ENCODE measurements at places on chromosomes 7 and 10.

GRCh38 chr7:128427289-128427891, 17.6 kb upstream of the IMPDH1 start:
- no peak for DNase-seq

- no peak for DNase-seq
Measured at GRCh38 chr7:25009257-25009656, 29.3 kb upstream of the OSBPL3 start.

DNA sequence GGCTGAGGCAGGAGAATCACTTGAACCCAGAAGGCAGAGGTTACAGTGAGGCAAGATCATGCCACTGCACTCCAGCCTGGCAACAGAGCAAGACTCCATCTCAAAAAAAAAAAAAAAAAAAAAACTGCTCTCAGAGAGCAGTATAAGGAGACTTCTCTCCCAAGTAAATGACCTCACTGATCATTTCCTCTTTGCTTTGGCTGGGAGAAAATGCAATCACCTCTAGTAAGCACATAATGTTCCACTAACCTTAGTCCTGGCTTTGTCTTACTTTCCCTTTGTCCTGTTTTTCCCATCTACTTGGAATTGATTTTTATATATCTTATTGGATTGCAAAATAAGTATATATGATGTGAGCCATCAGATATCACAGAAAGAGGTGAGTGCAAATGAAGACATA, 2.5 kb downstream of the SLC25A13 start:
- DNase-seq, result no peak

- no peak for DNase-seq
Measured at GRCh38 chr10:117960345-117960935, 86.3 kb downstream of the RAB11FIP2 start.

DNA sequence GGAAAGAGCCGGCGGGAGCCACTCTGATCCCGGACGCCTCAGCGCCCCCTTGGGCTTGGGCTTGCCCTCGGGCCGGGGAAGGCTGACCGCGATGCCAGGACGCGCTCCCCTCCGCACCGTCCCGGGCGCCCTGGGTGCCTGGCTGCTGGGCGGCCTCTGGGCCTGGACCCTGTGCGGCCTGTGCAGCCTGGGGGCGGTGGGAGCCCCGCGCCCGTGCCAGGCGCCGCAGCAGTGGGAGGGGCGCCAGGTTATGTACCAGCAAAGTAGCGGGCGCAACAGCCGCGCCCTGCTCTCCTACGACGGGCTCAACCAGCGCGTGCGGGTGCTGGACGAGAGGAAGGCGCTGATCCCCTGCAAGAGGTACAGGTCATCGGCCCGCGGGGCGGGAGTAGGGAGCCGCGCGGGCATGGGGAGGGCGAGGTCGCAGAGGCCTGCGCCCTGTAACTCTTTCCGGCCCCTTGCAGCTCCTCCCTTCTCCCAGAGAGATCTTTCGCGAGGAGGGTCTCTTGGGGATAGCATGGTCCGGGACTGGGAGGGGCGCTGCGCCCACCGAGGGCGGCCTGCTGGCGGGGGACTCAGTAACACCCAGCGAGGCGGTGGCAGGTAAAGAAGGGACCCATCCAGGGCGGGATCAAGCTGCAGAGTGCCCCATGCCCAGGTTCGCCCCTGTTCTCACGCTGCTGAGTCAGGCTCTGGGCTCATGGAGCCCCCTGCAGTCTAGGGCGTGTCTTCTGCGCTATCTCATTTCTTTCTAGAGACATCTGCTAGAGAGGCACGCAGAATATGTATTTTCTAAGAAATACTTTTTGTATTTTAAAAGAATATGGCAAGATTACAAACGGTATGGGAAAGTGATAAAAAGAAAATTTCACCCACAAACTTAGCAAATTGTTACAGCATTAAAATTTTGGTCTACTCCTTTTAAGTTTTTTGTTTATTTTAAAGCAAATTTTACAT, 687 bp downstream of the EPDR1 start:
- no peak for DNase-seq

DNA sequence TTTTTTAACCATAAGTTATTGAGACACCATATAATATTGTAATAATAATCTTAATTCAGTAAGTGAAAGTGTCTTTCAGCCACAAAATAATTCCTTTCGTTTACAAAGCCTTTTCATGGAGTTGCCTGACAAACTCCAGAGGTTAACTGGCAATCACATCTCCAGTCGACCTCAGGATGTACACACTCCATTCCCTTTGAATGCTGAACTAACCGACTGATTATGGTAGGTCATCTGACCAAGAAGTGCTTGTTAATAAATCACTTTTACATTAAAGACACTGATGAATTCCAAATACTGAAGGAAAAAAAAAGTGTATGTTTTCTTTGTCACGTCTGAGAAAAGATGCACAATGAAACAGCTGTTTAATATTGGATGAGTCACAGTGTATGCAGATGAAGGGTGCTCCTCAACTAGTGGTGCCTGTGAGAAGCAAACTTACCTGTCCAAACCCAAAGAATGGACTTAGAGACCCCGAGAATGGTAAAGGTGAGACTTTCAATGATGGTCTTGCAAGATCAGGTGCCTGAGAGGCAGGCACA, 348.1 kb upstream of the VWC2 start:
- DNase-seq, result no peak

DNA sequence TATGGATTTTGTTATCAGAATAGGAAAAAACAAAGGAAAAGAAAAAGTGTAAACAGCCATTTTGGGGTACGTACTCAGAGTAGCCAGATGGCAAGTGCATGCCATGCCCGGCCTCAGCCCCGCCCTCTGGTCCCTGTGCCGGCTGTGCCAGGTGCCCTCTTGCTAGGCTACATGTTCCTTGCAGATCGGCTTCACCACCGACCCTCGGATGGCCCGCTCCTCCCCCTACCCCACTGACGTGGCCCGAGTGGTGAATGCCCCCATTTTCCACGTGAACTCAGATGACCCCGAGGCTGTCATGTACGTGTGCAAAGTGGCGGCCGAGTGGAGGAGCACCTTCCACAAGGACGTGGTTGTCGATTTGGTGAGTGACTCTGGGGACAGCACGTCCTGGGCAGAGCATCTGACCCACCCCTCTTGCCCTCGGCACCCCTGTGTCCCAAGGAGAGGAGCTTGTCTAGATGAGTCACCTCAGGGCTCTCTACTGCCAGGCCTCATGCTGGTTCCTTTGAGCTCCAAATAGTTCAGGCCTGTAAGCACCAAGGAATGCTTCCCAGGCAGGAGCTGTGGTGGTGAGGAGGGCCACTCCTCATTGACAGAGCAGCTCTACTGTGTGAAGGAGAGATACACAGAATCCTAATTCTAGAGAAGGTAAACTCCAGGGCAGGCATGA, 54.9 kb upstream of the ZMIZ2 start:
- no peak for DNase-seq

- DNase-seq, result no peak
Measured at GRCh38 chr10:71272056-71272771, 46.8 kb upstream of the SLC29A3 start.

DNA sequence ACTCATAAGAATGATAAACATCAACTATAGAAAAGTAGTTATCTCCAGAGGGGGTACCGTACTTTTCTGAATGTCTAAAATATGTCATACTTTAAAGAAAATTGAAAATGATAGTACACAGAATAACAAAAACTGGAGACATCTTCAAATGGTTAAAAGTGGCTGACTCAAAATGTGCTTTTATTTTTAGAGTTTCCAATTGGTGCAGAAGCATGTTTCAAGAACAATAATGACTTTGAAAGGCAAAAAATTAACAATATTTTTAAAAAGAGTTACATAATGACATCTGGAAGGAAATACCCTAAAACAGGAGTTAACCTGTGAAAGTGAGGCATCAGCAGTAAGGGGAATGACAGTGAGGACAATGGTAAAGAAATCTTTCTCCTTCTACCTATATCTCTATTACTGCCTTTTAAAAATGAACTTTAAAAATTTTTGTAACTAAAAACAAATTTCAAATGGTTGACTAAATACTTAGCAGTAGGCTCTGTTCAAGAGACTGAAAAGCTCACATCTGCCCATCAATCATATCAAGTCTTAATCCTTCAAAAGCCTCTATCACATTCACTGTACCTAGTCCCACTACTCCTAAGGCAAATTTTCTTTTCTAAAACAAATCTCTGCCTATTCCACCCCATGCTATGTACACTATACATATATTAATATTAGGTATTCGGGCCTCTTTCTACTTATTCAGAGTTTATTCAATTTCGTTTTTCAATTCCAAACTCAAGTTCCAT, 3.0 kb downstream of the ASZ1 start:
- no peak for DNase-seq

DNA sequence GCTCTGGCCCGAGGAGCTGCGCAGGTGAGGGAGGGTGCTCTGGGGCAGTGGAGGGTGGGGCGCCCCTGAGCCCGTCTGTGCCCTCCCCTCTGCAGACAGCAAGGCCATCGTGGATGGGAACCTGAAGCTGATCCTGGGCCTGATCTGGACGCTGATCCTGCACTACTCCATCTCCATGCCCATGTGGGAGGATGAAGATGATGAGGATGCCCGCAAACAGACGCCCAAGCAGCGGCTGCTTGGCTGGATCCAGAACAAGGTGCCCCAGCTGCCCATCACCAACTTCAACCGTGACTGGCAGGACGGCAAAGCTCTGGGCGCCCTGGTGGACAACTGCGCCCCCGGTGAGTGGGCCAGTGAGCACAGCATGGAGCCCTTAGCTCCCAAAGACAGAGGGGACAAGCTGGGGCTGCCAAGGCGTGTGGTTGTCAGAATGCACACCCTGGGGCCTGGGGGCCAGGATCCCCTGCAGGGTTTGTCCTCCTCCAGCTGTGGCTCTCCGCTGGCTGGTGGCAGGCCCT, 5.1 kb downstream of the FLNC start:
- no peak for DNase-seq

DNA sequence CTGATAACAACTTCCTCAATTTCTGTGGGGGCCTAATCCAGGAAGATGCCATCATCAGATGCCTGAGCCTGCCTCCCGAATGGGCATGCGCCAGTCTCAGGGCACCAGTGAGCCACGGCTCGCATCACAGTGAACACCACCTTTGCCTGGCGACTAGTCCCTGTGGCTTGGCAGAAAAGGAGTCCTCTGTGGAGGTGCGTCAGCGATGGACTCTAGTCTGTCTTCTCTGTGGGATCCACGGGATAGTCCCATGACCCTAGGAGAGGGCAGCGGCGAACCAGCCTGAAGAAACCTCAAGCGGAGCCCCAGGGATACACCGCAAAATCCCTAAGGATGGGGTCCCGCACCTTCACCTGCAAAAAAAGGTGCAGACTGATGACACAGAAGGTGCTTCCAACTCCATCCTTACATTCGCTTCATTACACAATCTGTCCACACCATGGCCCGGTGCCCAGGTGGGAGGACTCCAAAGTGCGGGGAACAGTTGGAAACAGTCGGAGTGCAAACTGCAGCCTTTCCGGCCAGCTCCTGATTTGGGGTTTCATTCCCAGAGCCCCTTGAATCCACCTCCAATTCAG, 35.1 kb upstream of the ZNF273 start:
- DNase-seq, result no peak

DNA sequence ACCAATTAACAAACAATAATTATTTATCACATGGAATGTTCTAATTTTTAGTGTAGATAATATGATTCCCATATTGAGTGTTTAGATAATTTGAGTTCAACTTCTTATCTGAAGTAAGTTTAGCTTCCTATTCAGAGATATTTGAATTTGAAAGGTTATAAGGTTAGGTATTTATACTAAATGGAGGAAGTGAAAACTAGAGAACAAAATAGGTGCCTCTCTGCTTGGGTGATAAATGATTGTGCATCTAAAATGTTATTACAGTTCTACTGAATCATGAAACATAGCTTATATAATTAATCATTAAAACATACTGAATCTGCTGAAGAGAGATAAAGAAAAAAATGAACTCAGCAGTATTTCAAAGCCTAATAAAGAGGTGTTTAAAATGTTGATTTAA, 1174.3 kb downstream of the XPNPEP1 start:
- DNase-seq, result no peak

Measured in HuH-7.5 (cell line).